ENCODE measurements at places on chromosomes 6 and 20.

DNA sequence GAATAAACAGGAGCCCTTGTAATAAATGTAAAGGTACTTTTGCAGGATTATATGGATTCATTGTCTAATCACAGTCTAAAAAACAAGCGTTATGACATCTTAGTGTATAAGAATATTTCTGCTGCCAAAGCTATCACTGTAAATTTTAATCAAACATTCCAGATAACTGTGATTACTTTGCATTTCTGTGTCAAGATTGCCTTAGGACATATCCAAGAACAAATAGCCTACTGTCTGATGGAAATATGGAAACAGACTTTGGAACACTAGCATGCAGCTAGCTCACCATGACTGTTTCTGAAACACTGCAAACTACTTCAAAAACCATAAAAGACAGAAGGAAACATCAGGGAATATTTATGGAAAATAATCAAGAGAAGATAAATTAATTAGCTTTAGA, 248.7 kb upstream of the ASCC3 start:
- no peak for DNase-seq

- peak; percentile 86 for DNase-seq
These were observed 114.5 kb downstream of the RNF144B start for GRCh38 chr6:18501663-18502013.

GRCh38 chr6:140782941-140783340, 1349.8 kb upstream of the GJE1 start:
- DNase-seq, result no peak

GRCh38 chr6:73234733-73235132, 9.4 kb upstream of the KHDC1L start:
- no peak for DNase-seq

- no peak for DNase-seq
These were observed 27.6 kb upstream of the PDE7B start for GRCh38 chr6:135823851-135824250.

DNA sequence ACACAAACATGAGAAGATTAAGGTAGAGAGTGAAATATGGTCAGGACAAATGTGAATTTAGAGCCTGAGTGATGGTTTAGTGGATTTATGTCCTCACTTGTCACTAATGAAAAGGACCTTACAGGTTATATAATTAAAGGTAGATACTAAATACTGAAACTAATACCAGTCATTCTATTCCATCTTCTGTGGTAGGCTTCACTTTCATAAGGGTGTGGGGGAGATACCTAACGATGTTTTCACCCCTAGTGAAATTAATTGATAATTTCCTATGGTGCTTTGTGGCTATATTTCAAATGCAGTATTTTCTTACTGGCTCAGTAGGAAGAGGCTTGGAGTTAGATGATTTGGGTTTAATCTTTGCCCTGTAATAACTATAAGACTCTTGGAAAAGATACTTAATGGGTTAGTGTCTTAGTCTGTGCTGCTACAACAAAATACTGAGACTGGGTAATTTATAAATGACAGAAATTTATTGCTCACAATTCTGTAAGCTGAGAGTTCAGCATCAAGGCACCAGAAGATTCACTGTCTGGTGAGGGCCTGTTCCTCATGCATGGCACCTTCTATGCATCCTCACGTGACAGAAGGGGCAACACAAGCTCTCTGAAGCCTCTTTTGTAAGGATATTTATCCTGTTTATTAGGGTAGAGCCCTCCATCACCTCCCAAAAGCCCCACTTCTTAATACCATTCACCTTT, 21.3 kb downstream of the RNF217 start:
- no peak for DNase-seq

- DNase-seq, result no peak
These were observed 5.0 kb downstream of the ATP5F1E start for GRCh38 chr20:59026904-59027740.

DNA sequence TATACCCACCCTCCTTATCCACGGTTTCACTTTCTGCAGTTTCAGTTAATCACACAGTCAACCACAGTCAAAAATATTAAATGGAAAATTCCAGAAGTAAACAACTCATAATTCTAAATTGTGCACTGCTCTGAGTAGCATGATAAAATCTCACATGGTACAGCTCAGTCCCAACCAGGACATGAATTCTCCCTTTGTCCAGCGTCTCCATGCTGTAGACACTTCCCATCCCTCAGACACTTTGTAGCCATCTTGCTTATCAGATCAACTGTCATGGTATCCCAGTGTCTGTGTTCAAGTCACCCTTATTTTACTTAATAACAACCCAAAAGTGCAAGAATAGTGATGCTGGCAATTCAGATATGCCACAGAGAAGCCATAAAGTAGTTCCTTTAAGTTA, 94.7 kb downstream of the PDE10A start:
- no peak for DNase-seq

DNA sequence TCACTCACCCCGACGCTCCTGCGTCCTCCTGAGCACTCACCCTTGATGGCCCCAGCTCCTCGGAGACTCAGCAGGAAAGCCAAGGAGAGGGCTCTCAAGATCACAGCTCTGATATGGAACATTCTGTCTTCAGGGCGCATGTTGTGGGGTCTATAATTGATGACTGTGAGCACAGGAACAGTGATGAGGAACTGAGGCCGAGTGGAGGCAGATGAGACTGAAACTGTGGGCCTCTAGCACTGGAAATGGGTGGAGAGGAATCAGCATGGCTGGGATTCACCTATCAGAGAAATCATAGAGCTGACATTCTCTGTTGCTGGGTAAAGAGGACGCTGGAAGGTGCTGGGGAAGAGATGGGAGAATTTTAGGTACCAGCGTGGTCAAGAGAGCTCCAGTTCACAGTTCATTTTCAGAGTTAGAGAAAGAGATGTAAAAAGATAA, at the start of gene HLA-DPA1:
Gene HLA-DPA1, minus strand, starts transcription at position 219 of the 441 bp plus-strand sequence.
- no peak for DNase-seq

- no peak for DNase-seq
These were observed 4.3 kb upstream of the BTN3A3 start for GRCh38 chr6:26436018-26436417.

DNA sequence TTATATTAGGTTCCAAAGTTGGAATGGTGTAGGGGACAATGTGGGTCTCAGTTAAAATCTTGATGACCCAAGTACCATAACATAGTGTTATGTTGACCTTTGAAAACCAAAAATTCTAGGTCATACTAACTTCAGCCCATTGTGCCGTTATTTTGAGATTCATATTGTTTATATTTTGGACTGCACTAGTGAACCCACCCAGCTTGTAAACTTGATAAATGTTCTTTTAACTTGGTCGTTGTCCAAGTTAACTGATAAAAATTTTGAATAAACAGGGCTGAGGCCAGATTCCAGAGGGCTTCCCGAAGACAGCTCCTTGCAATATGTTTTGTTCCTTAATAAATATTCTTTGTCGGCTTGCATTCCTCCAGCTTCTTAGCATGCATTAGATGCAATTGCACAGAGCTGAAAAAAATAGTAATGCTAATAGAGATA, 90.3 kb downstream of the BCAS1 start:
- no peak for DNase-seq

DNA sequence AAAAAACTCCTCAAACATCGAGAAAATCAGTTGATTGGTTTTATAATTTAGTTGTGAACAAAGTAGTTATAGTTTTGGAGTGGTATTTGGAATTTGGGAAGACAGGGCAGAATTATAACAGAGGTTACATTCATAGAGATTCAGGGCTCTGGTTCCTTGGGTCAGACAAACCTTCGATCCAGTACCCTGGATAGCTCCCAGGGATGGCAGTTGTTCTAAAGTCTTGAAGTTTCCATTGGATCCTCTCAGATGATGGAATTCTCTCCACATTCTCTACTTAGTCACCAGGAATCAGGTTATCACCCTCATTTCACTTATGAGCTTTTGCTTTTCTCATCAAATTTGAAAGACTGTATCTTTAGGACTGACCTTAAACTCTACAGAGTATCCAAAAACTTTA, 285.1 kb downstream of the CENPW start:
- no peak for DNase-seq

DNA sequence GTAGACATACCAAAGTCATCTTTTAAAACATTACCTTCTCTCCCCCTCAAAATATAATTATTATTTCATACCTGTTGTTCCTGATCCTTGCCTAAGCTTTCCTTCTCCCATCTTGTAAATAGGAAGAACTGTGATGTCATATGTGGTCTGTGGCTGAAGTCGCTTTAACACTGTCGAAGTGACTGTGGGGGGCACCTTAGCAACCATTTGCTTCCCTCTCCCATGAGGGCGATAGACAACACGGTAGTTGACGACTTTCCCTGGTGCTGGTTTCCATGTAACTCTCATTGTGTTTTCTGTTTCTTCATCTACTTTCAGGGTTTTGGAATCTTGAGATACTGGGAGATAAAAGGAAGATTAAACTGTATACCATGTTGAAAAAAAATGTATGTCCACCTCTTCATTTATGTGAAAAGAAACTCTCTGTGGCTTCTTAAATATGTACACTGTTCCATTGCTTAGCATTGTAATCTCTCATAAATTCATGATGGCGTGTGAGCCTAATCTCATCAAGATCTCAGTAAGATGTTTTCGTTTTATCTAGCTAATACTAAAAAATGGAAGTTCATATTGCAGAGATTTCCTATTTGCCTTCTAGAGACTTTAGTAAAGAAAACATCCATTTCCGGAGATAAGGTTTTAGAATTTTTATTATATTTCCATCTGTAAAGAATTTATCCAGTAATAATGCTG, 49.5 kb downstream of the COL12A1 start:
- DNase-seq, result no peak

DNA sequence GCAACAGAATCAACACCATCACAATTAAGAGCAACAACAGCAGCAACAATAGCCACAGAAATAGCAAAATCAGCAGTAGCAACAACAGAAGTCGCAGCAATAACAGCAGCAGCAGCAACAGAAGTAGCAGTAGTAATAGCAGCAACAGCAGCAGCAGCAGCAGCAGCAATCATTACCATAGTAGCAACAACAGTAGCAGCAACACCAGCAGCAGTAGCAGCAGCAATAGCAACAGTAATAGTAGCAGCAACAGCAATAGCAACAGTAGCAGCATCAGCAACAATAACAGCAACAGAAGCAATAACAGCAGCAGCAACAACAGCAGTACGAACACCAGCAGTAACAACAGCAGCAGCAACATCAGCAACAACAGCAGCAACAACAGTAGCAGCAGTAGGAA, 39.8 kb downstream of the SLC22A2 start:
- no peak for DNase-seq

DNA sequence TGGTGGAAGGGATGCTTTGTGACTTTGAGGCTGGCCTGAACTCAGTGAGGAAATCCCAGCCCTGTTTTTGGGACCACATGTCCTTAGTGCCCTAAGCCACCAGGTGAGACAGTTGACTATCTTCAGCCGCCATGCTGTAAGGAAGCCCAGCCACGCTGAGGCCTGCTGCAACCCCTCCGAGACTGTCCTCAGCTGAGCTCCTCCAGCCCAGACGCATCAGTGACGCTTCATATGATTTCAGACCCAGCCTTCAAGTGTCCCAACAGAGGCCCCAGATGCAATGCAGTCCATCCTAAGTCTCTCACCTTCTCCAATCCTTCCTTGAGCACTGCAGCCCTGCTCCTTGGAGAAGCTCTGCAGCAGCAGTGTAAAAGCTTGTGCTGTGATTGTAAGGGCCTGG, 76.2 kb downstream of the NINL start:
- DNase-seq, result no peak

DNA sequence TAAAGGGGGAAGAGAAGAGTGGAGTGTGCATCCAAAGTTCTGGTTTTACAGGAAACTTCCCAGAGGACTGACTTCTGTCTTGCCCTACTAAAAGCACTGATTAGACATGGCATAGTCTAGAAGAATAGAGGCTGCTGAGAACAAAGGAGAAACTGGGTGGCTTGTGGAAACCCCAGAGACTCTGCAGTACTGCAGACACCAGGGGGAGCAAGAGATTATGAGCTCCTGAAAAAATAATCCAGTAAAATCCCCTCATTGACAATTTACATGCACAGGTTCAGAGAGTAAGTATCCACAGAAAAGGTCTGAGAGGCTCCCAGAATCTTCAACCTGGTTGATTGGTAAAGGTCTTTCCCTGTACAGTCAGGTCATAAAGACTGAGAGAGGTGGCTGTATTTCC, 48.7 kb upstream of the CLVS2 start:
- DNase-seq, result no peak

DNA sequence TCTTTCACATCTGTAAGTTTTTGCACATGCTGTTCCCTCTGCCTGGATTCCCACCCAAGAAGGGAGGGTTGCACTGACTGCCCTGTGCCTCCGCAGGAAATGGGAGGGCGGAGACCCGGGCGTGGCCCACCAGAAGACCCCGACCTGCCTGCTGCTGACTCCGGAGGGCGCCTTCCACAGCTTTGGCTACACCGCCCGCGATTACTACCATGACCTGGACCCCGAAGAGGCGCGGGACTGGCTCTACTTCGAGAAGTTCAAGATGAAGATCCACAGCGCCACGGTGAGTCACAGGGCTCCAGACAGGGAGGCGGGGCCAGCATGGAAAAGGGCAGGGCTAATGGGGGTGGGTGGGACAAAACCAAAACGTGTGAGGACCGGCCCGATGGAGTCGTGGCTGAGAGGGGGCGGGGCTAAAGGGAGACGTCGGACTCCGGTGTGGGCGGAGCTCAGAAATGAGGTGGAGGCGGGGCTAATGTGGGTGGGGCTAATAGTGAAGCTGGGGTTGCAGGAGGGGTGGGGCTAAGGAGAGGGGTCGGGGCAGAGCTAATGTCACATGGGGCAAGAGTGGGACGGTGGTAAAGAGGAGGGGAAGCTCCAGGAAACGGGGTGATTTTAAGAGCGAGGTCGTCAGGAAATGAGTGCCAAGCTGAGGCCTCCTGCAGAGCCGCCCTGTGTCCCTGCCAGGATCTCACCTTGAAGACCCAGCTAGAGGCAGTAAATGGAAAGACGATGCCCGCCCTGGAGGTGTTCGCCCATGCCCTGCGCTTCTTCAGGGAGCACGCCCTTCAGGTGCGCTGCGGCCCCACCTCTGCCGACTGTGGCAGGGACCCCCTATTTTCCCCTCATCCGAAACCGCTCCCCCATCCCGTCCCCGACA, 12.6 kb downstream of the HSPA12B start:
- DNase-seq, result peak; percentile 84

GRCh38 chr6:122790423-122791309, 1.6 kb downstream of the SMPDL3A start:
- DNase-seq, result no peak

DNA sequence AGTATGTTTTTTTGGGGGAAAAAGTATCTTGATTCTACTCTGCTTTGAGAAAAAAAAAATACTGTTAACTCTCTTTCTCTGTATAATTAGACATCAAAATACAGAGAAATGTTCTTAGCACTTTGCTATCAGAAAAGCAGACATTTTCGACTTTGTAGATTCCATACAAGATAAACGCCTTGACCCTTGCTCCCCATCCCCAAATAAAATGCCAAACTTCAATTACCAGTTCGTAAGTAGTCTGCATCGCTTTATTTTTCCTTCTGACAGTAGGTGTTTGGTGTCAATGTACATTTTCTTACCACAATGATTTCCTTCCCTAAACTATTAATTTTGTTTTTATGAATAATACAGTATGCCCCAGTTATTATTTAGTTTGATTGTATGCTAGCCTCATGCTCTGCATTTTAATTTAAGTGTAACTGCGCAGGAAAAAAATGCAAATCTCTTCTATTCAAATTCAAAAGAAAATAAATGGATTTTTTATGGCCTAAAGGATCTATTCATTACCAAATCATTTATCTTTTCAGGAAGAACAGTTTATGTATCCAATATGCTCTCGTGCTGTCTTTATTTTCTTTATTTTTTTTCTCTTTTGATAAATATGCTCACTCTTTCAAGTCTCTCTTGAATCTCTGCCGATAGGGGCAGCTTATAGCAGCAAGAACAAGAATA, 84.8 kb upstream of the ZNF217 start:
- no peak for DNase-seq

GRCh38 chr6:70651326-70651905, 16.3 kb upstream of the SMAP1 start:
- DNase-seq, result no peak

- DNase-seq, result peak; percentile 86
These were observed 98.3 kb downstream of the RAMACL start for GRCh38 chr6:166488076-166488685.

Measured in aorta (tissue), 5 donors.